Stimulated activated naive B cell treated with anti-CD40 and anti-IgM and Interleukin-4, amounts not matched to agents 10 μg/mL and 1 μg/mL and 100 μg/mL, for 72 hours (primary cell): ENCODE measurements at places on chromosomes 7 and 10.

GRCh38 chr7:106575138-106575823, 85.7 kb downstream of the CCDC71L start:
- no peak for DNase-seq

GRCh38 chr10:85527616-85528317, 838.8 kb downstream of the GRID1 start:
- DNase-seq = no peak

DNA sequence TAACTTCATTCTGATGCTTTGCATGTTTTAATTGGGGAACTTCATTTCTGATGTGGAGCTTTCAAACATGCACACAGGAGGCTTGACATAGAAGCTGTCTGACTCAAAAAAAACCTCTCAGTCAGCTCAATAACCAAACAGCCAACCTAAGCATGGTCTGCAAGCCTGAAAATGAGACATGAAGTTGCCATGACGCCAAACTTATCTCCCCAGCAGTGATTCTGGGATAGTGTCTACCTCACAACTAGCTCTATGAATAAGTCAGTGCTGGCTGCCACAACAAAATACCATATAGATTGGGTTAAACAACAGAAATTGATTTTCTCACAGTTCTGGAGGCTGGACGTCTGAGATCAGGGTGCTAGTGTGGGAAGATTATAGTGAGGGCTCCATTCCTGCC, 244.2 kb downstream of the CCDC3 start:
- no peak for DNase-seq

- no peak for DNase-seq
These were observed 112.4 kb upstream of the EEPD1 start for GRCh38 chr7:36040679-36041078.

- no peak for DNase-seq
These were observed 60.7 kb upstream of the INHBA start for GRCh38 chr7:41763626-41764025.

DNA sequence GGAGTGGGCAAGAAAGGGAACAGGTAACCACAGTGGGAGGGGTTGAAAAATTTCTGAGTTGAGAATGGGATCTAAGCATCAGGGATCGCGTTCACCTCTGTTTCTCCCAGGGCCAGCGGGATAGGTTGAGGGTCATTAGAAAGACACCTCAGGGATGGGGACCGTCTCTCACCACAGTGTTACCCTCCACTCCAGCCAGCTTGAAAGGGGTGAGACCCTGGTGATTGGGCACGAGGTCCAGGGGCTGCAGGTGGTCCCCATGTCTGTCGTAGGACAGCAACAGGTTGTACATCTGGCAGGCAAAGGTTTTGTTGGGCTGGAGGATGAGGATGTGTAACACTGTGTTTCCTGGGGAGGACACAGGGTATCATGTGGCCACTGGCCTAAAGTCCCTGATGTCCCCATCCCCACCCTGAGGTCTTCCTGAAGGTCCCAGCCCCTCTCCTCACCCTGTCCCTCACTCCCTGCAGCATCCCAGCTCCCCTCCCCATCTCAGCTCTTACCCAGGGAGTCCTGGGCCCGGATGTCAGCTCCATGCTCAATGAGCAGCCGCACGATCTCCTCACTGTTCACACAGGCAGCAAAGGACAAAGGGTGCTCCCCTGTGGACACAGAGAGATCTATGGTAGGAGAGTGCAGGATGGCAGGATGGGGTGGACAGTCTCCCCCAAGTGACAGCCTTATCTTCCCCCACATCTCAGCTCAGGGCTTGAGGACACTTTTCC, 9.1 kb downstream of the TRPV6 start:
- DNase-seq = no peak

GRCh38 chr10:8053446-8054243, 843 bp upstream of the GATA3 start:
- peak; percentile 70 for DNase-seq

- no peak for DNase-seq
These were observed 19.8 kb upstream of the BMPER start for GRCh38 chr7:33885290-33886148.

DNA sequence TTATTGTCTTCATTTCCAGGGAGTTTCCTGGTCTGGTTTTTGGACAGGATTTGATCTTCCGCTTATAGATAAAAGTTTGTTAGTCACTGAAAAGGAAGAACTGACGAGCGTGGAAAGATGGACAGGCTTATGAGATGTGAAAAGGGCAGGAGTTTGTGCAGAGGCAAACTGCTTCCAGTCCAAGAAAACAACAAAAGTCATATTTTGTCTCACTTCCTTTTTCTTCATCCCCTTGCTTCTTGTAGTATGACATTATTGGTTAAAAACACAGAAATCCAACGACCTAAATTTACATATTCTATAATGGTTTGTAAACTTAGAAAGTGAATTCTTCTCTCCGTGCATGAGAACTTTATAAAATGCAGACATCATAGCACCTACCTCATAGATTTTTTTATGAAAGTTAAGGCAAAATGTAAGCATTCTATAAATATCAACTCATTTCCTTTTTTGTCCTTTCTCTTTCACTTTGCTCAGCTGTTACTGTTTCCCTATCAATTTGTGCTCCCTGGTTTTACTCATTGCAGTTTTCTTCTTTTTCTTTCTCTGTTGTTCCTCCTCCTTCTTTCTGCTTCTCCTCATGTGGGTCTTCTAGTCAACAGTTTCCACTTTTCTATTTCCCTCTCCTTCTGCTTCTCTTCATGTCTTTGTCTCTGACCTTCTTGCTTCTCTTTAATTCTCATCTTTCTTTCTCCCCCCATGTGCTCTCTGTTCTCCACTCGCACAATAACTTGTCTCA, 370.2 kb downstream of the ARL4A start:
- DNase-seq = peak; percentile 8

- DNase-seq = no peak
These were observed 54.4 kb downstream of the SH3PXD2A start for GRCh38 chr10:103800789-103801540.

- no peak for DNase-seq
These were observed 92.4 kb downstream of the C1GALT1 start for GRCh38 chr7:7274782-7275181.

DNA sequence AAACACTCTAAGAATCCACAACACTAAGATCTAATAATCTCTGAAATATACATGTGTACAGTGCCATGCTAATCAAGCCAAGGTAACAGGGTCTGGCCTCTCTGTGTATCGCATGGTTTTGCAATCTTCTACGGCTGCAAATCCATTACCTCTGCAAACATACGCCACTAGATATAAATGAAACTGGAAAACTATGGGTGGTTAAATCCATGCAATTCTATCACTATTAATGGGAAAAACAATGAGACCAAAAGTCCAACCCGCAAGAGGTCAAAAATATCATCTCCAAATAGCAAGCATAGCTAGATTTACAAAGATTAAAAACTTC, 23.0 kb downstream of the SGCE start:
- DNase-seq = no peak

DNA sequence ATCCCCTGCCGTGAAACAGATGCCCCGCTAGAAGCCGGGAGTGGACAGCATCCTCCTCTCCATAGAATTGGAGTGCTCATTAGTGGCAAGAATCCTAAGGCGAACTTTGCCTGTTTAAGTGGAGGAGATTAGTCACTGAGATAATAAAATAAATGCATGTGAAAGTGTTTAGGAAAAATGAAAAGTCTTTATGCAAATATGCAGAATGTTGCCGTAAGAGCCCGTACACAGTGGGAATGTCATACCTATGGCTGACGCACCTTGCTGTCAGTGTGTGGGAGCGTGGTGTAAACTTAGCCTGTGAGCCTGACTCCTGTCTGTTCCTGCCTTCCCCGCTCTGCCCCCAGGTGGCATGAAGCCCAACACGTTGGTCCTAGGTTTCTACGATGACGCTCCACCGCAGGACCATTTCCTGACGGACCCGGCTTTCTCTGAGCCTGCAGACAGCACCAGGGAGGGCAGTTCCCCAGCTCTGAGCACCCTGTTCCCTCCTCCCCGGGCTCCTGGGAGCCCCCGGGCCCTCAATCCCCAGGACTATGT, 1.7 kb upstream of the TRIP6 start:
- DNase-seq = no peak

DNA sequence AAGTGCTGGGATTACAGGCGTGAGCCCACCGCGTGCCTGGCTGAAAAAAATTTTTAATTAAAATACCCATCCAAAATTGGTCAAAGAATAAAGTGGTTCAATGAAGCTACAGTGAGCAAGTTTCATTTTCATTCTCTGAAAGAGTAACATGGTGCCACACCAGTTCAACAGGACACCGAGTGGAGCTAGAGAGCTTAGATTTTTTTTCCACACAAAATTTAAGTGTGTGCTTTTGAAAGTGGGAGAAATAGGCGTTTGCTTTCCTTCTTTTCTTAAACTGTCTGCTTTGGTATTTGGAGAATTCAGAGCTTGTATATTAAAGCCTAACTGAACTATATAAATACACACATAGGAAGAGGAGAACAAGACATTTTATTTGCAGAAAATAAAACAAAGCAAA, 43.4 kb downstream of the BPGM start:
- DNase-seq = no peak

DNA sequence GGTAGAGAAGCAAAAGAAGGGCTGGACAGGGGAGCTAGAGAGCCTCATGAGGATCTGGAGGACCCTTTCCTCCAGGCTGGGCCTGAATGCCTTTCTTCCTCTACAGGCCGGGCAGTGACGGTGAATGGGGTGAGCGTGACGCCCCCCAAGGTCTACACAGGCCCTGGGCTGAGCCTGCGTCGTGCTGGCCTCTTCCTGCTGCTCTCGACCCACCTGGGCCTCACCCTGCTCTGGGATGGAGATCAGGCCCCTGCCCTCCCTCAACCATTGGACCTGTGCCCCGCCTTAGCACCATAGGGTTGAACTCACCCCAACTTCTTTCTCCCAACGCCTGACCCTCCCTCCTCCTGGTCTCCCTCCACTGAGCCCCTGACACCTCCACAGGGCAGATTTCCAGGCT, 12.6 kb upstream of the ZNF467 start:
- no peak for DNase-seq

DNA sequence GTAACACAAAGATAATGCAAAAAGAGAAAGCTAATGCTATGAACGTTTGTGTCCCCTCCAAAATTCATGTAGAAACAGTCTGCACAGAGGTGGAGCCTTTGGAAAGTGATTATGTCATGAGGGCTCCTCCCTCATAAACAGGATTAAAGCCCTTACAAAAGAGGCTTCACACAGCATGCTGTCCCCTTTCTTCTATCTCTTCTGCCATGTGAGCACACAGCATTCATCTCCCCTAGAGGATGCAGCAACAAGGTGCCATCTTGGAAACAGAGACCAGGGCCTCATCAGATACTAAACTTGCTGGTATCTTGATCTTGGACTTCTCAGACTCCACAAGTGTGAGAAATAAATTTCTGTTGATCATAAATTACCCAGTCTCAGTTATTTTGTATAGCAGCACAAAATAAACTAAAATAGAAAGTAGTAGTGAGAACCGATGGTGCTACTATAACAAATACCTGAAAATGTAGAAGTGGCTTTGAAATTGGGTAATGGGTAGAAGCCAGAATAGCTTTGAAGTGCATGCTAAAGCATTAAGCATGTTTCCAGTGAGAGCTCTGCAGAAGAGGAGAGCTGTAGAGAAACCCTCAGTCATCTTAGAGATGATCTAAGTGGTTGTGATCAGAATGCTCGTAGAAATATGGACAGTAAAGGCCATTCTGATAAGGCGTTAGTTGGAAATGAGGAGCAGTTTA, 108.7 kb downstream of the DNAJC1 start:
- no peak for DNase-seq
